Astrocyte (in vitro differentiated cells and primary cell): ENCODE measurements at places on chromosomes 11 and 22.
A peak's percentile ranks its signal among the peaks of the same experiment; 100 is the strongest.

DNA sequence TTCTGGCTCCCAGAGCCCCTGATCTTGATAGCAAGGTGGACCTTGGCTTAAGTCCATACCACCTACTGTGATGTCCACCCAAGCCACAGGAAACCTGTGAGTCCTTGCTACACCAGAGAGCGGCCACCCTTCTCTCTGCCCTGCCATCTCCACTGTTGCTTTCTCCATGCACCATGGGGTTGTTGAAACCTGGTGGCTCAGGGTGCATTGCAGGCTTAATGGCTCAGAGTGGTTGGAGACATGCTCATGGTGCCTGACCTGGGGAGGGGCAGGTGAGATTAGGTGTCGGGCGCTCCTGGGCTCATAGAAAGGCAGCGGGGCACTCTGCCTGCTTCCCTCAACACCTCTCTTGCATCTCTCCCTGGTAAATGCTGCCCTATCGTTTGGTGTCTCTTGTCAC is 25.0 kb upstream of the CACNG2 start:
- no peaks in the 10 kb centered on the region for H3K4me1 ChIP-seq
- H3K27me3 ChIP-seq: peaks cover 6% of the 10 kb centered on the region
- no peak overlapping the region for H3K27ac ChIP-seq
- no peaks in the 10 kb centered on the region for H3K36me3 ChIP-seq
- no peak overlapping the region for H3K4me3 ChIP-seq
- no peak for DNase-seq

DNA sequence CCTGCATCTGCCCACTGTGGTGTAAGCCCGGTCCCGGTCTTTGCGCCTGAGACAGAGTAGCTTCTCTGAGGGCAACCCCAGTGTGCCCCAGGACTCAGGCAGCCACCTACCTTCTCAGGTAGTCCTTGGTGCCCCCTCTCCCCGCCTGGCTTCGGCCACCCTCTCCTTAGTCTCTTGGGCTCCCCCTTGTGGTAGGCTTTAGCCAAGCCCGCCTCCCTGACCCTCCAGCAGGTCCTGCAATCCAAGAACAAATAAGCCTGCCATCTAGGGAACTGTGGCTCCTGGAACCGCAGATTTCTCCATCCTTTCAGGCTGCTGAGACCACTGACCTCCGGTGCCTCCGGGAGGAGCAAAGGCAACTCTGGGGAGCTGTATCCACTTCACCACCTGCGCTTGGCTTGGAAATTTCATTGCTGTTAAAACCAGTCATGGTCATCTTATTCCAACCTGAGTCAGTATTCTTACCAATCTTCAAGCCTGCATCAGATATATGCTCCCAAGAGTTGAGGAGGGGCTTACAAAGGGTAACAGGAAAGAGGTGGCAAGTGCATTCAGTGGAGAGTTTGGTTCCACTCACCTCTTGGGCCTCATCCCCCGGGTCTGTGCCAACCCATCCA is 52.8 kb upstream of the TENM4 start:
- no peaks in the 10 kb centered on the region for H3K4me1 ChIP-seq
- H3K27me3 ChIP-seq: no peaks in the 10 kb centered on the region
- peak; percentile 31 for DNase-seq
- no peaks in the 10 kb centered on the region for H3K36me3 ChIP-seq
- no peak overlapping the region for H3K27ac ChIP-seq

GRCh38 chr22:39501644-39502108 is 414 bp upstream of the MIEF1 start:
- DNase-seq: no peak
- peaks cover 17% of the 10 kb centered on the region for H3K36me3 ChIP-seq
- H3K27ac ChIP-seq: no peak overlapping the region

DNA sequence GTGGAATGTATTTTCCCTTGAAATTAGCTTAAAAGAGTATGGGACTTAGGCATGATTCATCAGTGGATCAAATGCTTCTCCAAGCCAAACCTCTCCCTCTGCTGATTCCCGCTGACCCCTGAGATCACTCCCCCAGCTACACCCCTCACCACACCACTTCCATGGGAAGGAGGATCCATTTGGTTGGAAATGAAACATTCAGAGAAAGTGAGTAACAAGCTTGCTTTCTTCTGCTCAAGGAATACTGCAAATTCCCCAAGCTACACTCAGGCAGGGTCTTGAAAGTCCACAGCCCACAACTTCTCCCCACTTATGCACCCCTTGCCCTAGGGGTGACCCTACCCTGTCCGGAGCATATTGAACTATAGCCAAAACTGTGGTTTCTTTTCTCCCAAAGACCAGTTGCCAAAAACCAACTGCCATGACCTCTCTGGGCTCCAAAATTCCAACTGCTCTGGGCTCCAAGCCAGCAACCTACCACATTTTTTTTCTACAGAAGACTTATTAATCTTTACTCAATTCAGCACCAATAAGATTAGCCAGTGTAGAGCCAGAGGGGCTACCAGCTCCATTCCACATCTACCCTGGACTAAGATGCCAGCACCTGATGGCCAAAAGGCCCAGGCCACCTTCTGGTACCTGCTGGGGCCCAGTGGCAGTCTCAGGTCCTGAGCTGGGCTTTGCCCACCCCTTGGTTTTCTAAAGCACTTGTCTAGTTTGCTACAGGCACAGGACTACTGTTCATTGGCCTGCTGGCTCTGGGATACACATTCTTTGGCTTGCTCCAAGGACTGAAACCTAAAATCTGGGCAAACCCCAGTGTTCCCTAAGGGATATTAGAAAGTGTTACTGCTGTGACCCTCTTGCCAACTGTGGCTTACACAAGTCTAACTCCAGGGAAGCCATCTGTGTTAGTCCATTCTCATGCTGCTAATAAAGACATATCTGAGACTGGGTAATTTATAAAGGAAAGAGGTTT is 101.1 kb downstream of the MICAL3 start:
- H3K27me3 ChIP-seq: no peaks in the 10 kb centered on the region
- no peaks in the 10 kb centered on the region for H3K36me3 ChIP-seq
- H3K4me1 ChIP-seq: peaks cover 43% of the 10 kb centered on the region
- peak overlapping the region; percentile 0 for H3K4me3 ChIP-seq
- H3K27ac ChIP-seq: peak overlapping the region; percentile 25

DNA sequence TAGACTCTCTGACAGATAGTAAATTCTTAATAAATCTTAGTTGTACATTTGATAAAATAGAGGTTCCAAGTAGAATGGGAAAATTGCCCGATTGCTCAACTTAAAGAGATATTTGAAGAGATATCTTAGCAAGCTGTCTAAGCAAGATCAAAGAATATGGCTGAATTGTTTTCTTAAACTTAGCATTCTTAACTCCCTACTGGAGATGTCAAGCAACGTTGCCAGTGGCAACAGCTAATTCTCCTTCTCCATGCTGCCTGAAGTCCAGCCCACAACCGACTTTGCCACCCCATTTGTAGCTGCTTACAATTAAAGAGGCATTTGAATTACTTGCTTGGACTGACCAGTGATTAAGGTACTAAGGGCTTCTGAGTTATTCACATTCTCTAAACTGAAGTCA is 94.4 kb downstream of the FAM181B start:
- H3K4me1 ChIP-seq: no peaks in the 10 kb centered on the region
- H3K27ac ChIP-seq: no peak overlapping the region
- no peak overlapping the region for H3K4me3 ChIP-seq
- DNase-seq: no peak

DNA sequence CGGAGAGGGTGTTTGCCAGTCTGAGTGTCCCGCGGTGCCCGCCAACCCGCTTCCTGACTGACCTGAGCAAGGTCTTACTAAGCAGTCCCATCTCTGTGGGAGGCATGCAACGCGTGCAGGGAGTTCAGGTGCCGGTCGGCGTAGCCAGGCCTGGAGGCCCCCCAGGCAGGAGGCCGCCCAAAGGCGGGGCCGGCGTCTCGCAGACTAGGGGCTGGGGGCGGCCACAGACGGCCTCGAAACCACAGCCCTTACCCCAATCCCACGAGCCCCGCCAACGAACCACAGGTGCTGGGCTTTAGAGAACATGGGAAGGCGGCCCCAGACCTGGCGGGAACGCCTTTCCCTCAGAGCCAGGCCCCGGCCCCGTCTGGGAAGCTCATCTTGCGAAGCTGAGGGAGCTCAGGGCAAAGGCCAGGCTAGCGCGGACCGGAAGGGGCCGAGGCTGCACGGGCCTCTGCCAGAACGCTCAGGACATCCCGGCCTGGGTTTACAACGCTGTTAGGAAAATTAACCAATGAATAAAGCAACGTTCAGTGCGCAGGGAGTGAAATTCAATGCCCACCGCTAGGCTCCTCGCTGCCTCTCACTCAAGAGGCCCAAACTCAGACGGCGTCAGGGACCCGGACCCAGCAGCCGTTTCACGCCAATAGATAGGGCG is 2.1 kb upstream of the MTFP1 start:
- H3K27me3 ChIP-seq: no peaks in the 10 kb centered on the region
- H3K4me3 ChIP-seq: peak overlapping the region; percentile 56
- H3K27ac ChIP-seq: peak overlapping the region; percentile 98
- peaks cover 63% of the 10 kb centered on the region for H3K4me1 ChIP-seq
- no peak for DNase-seq
